Urinary bladder (tissue), 4 donors: ENCODE measurements at places on chromosomes 2 and 18. TPM values are rescaled to one million over a fixed set of nuclear protein-coding genes. Genes with fewer than 3 reads are reported as not detected.

- DNase-seq = no peak
These were observed 69.6 kb downstream of the SNTG2 start for GRCh38 chr2:1020206-1020605.

DNA sequence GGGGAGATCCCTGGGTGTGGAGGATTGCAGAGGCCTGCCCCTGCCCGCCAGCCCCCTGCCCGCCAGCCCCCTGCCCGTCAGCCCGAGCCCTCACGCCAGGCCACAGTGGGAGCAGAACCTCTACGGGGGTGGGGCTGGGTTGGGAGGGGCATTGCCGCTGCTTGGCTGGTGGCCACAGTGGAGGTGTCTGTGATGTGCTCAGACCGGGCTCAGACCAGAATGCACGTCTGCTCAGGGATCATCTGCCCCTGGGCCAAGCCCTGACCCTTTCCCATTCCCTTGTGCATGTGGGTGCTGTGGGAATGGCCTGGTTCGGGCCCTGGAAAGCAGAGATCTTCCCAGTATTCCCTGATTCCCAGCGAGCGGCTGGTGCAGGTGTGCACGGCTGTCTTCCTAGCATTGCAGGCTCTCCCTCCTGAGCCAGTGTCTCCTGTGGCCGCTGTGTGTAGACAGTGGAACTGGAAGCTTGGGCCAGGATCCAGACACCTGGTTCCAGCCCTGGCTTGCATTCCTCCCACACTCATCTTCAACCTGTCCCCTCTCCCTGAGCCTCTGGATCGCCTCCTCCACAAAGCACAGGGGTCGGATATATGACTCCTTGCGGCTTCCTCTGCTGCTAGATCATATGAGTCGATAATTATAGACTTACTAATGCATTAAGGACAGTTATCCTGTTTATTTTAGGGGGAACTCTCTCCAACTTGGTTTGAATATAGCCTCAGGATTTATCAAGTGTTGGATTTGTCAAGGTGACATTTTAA lies 161.6 kb downstream of the LDLRAD4 start:
- DNase-seq = no peak

DNA sequence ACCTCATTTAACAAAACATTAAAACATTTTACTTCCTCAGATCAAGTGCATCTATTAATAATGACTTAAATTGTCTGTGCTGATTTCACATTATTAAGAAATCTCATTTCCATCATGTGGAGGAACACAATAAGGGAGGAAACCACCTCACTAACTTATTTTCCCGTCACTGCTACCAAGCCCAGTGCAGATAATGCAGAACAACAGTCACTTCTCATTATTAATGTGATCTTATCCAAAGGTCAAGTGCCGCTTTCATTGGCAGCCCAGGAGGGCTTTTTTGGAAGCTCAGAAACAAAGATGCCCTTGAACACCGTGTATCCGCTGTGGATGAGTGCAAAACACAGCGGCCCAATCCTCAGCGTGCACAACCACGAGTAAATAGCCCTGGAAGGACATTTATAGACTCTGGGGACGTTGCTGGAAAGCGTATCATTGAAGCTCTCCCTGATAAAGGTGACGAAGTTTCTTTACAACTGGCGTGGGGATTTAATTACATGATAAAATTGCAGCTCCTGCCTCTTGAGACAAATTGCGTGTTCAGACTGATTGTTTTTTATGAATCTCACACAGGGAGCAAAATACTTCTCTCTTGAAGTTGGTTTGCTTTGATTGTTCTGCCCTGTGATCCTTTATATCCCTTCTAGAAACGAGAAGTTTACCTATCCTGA lies 13.2 kb downstream of the ASB18 start:
- DNase-seq = no peak

Gene STAT4
- polyA plus RNA-seq = 0.80 TPM

Gene RAX
- not detected for polyA plus RNA-seq

DNA sequence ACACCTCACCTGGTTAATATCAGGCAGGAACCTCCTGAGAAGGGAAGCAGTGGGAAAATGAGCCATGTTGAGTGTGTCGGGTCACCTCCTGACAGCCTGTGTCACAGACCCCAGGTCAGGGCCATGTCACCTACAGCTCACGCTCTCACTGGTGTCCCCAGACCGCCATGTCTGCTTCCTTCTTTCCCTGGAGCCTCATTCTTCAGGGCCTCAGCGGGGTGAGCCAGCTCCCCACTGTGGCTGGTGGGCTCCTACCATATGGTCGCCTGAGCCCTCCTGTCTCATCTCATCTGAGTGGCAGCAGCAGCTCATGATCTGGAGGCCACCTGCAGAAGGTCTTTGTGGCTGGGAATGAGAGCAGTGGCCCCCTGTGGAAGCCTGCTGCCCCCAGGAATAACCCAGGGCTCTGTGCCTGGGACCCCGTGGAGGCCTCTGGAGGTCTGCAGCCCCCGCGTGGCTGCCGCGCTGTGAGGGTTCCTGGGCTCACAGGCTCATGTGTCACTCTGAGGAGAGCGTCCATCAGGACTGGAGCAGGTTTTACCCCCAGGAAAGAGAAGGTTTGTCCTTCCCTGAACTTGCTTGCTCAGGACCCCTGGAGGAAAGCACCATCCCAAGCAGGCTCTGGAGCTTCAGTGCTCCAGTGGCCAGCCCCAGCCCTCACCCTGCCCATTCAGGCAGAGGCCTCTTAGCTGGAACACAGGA lies 56.4 kb downstream of the FAM168B start:
- no peak for DNase-seq

Gene VWC2L
- polyA plus RNA-seq = not detected

- DNase-seq = no peak
These were observed 27.2 kb upstream of the EML4 start for GRCh38 chr2:42141687-42142546.

DNA sequence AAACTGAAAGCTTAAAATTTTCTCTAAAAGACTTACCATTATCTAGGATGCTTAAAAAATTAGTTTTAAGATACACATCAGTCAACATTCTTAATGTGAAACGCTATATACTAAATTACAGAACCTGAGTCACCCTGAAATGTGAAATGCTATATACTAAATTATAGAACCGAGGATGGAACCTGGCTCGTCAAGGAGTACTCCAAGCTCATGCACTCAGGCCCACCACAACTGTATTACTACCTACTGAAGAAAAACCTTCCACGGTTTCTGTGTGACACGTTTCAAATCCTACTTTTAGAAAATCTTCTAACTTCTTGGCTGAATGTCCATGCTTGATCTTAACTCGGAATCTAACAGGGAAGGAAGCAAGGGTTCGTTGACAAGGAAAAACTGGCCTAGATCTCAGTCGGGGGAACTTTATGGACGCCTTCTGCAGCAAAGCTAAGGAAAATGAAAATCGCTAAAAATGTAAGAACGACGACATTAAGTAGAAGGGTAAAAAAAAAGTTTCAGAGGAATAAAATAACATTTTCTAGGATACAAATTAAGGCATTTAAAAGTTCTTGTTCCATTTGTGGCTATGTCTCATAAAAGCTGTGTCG lies 1.4 kb downstream of the PRKD3 start:
- DNase-seq = no peak

Gene OR6B2
- polyA plus RNA-seq = not detected

GRCh38 chr18:62118328-62118727 lies 68.5 kb downstream of the PIGN start:
- DNase-seq = no peak

- DNase-seq = no peak
These were observed 243.7 kb downstream of the NDUFA10 start for GRCh38 chr2:239781454-239781853.

Gene EPHA4
- 6.5 TPM for polyA plus RNA-seq

GRCh38 chr18:21265971-21266673 lies 24.1 kb downstream of the GREB1L start:
- DNase-seq = no peak

DNA sequence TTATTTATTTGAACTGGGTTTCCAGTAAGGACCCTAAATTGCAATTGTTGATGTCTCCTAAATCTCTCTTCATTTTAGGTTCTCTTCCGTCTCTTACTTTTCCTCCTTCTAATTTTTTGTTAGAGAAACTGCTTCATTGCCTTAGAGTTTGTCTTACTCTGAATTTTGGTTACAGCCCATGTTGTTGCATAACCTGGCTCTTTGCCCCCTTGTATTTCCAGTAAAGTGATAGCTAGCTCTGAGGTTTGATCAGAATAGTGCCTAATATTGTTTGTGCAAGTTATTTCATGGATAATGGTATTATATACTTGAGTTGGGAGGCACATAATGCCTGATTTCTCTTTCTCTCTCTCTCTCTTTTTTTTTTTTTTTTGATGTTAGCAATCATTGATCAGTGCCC lies 71.8 kb downstream of the MGAT5 start:
- DNase-seq = no peak

Gene ANKRD30BL
- polyA plus RNA-seq = not detected

Gene TMEM17
- 1.6 TPM for polyA plus RNA-seq

Gene GRHL1
- polyA plus RNA-seq = 2.8 TPM

- DNase-seq = peak; percentile 7
These were observed 729.8 kb upstream of the SOX11 start for GRCh38 chr2:4962419-4962818.

Gene TUBA4B
- polyA plus RNA-seq = not detected

Gene CCDC141
- polyA plus RNA-seq = 0.20 TPM

Gene ATP8B1
- 20.1 TPM for polyA plus RNA-seq

- no peak for DNase-seq
These were observed 27.2 kb upstream of the COBLL1 start for GRCh38 chr2:164868563-164869419.

- peak; percentile 18 for DNase-seq
These were observed 664 bp downstream of the CAMKMT start for GRCh38 chr2:44362207-44363015.

Gene IMP4
- polyA plus RNA-seq = 102 TPM

Gene PHLPP1
- 6.6 TPM for polyA plus RNA-seq
